Thymus (tissue), 14 donors: ENCODE measurements at places on chromosomes 3 and 15. TPM values are rescaled to one million over a fixed set of nuclear protein-coding genes. Genes with fewer than 3 reads are reported as not detected.

ZMYND10 gene
- 5.5 TPM for polyA plus RNA-seq

SAMMSON gene
- 0.05 TPM for polyA plus RNA-seq

- no peaks in the 10 kb centered on the region for H3K4me1 ChIP-seq
- no peak for DNase-seq
- no peak overlapping the region for H3K4me3 ChIP-seq
- H3K36me3 ChIP-seq, result no peaks in the 10 kb centered on the region
These were observed 387.2 kb upstream of the SGO1 start for GRCh38 chr3:20573175-20573574.

RBPMS2 gene
- 4.2 TPM for polyA plus RNA-seq

- no peak for DNase-seq
- H3K36me3 ChIP-seq, result no peaks in the 10 kb centered on the region
- H3K4me3 ChIP-seq, result no peak overlapping the region
These were observed 31.1 kb downstream of the AGTR1 start for GRCh38 chr3:148728753-148729152.

DNA sequence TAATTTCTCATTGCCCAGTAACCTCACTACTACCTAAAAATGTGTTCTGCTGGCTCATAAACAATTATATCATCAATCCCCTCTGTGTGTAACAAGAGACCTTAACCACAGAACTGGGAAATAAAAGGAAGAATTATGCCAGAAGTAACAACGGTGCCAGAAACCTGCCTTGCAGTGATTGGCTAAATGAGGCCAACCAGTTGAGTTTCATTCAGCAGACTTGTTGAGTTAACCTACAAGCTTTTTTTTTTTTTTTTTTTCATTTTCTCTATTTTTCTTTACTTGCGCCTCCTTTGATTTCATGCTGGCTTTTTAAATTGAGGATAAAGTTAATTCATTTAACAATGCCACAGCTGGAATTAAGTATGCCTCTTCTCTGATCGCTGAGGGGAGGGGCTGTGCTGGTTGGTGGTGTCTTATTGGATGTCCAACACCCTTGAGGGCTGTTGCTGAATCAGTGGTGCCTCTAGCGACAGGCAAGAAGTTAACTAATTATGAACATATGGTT lies 30.0 kb upstream of the GMNC start:
- no peaks in the 10 kb centered on the region for H3K36me3 ChIP-seq
- H3K4me1 ChIP-seq, result no peaks in the 10 kb centered on the region
- no peak for DNase-seq
- H3K27ac ChIP-seq, result no peak overlapping the region
- no peaks in the 10 kb centered on the region for H3K27me3 ChIP-seq
- no peak overlapping the region for H3K4me3 ChIP-seq

DNA sequence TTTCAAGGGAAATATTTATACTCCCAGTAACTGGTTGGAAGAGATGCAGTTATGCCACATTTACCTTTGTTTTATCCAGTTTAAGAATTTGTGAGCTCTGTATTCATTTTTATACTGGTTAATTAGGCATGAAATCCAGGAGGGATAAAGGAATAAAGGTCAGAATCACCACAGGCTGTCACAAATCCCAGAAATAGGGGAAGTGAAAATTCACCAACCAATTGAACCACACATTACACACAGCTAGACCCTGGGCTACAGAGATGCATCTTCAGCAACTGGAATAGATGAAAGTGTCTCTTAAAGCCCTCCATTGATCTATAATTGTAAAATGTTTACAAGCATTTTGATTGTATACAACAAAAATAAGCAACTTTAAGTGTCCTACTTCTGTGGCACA lies 18.5 kb downstream of the SERPINI1 start:
- H3K27me3 ChIP-seq, result no peaks in the 10 kb centered on the region
- no peak overlapping the region for H3K27ac ChIP-seq
- H3K36me3 ChIP-seq, result no peaks in the 10 kb centered on the region
- no peak for DNase-seq
- H3K4me1 ChIP-seq, result no peaks in the 10 kb centered on the region
- H3K4me3 ChIP-seq, result no peak overlapping the region

GRCh38 chr3:148451969-148452368 lies 245.7 kb upstream of the AGTR1 start:
- H3K27me3 ChIP-seq, result no peaks in the 10 kb centered on the region
- DNase-seq, result no peak
- H3K4me1 ChIP-seq, result no peaks in the 10 kb centered on the region
- no peak overlapping the region for H3K27ac ChIP-seq

GRCh38 chr3:193554811-193555210 lies at the start of gene ATP13A4:
Gene ATP13A4 (minus strand): TSS chr3:193554895. CDS start chr3:193554799, 96 bp downstream.
- no peaks in the 10 kb centered on the region for H3K27me3 ChIP-seq

GRCh38 chr3:61808526-61808925 lies 247.2 kb downstream of the PTPRG start:
- no peak overlapping the region for H3K27ac ChIP-seq
- H3K27me3 ChIP-seq, result no peaks in the 10 kb centered on the region
- H3K4me1 ChIP-seq, result no peaks in the 10 kb centered on the region
- H3K36me3 ChIP-seq, result no peaks in the 10 kb centered on the region
- no peak overlapping the region for H3K4me3 ChIP-seq

DNA sequence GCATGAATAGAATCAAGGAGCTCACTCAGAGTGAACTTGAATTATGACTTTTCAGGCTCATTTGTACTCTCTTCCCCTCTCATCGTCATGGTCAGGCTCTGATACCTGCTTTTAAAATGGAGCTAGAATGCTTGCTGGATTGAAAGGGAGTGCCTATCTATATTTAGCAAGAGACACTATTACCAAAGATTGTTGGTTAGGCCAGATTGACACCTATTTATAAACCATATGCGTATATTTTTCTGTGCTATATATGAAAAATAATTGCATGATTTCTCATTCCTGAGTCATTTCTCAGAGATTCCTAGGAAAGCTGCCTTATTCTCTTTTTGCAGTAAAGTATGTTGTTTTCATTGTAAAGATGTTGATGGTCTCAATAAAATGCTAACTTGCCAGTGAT lies 9.6 kb downstream of the CCNDBP1 start:
- H3K27ac ChIP-seq, result no peak overlapping the region
- H3K36me3 ChIP-seq, result peaks cover 47% of the 10 kb centered on the region
- no peak overlapping the region for H3K4me3 ChIP-seq
- no peaks in the 10 kb centered on the region for H3K4me1 ChIP-seq

DNA sequence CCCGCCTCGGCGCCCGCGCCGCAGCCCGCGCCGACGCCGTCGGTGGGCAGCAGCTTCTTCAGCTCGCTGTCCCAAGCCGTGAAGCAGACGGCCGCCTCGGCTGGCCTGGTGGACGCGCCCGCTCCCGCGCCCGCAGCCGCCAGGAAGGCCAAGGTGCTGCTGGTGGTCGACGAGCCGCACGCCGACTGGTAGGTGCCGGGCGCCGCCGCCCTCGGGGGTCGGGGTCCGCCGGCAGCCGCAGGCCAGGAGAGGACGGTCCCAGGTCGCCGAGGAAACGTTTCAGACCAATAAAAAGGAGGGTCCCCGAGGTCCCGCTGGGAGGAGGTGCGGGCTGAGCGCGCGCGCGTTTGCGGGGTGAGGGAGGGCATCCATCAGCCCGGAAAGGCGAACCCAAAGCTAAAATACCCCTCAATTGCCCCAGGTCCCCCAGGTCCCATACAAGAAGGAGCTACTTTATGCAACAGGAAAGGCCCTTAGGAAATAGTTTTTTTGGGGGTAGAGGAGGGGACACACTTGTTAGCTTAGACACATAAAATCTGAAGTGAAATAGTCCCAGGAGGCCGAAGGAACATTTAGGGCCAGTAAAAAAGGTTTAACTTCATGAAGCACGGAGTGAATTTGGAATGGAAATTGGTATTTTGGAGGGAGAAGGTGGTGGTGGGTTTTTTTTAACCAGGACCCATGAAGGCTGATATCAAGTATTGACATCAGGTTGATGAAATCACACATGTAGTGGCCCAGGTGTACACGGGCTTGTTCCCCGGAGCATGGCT lies 739 bp downstream of the SYN2 start:
- H3K36me3 ChIP-seq, result no peaks in the 10 kb centered on the region
- H3K27ac ChIP-seq, result no peak overlapping the region
- DNase-seq, result no peak
- H3K4me1 ChIP-seq, result peaks cover 4% of the 10 kb centered on the region
- H3K27me3 ChIP-seq, result peaks cover 65% of the 10 kb centered on the region

DNA sequence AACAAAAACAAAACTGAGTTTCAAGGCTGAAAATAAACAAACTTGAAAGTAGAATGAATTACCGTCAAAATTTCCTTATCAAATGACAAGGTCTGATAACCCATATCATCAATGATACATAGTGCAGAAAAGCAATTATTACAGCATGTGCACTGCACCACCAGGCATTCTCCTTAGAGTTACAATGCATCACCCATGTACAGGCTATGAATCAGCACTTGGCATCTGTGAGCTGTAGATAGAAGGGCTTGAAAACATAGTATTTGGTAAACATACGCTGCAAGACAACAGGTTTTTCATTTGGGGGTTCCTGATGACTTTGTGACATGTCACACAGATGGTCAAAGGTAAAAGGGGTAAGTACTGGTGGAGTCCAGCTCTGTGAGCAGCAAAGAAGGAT lies 265.1 kb downstream of the CTNNB1 start:
- H3K27ac ChIP-seq, result no peak overlapping the region
- no peak for DNase-seq
- no peaks in the 10 kb centered on the region for H3K36me3 ChIP-seq
- H3K27me3 ChIP-seq, result no peaks in the 10 kb centered on the region

GRCh38 chr3:53729618-53730017 lies 116.6 kb downstream of the CHDH start:
- H3K27me3 ChIP-seq, result no peaks in the 10 kb centered on the region
- H3K4me3 ChIP-seq, result no peak overlapping the region
- H3K36me3 ChIP-seq, result no peaks in the 10 kb centered on the region
- no peaks in the 10 kb centered on the region for H3K4me1 ChIP-seq

GRCh38 chr15:36313021-36313420 lies 266.4 kb upstream of the CDIN1 start:
- DNase-seq, result no peak
- no peak overlapping the region for H3K4me3 ChIP-seq
- H3K36me3 ChIP-seq, result no peaks in the 10 kb centered on the region
